ENCODE measurements at places on chromosomes 1 and 21.

- DNase-seq, result no peak
Observed at GRCh38 chr1:67747671-67748546, 62.9 kb downstream of the GADD45A start.

DNA sequence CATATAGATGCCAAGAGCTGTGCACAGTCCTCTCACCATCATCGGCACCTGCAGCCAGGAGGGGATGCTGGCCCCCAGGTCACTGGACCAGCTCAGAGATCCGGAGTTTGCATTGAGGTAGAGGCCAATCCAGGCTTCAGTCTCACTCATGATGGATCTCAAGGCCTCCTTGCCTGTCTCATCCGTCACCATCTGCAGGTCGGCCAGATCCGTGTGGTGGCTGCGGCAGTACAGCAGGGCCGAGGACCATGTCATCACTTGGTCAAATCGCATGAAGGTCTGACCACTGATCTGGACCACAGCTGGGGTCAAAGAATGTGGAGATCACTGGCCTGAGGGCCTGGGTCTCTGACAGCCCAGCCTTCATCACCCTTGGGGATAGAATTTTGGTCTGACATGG is 6.6 kb downstream of the CLEC20A start:
- no peak for DNase-seq

GRCh38 chr1:61089338-61089737 is 7.0 kb downstream of the NFIA start:
- no peak for DNase-seq

- no peak for DNase-seq
Observed at GRCh38 chr1:21897844-21898243, 39.3 kb downstream of the HSPG2 start.

DNA sequence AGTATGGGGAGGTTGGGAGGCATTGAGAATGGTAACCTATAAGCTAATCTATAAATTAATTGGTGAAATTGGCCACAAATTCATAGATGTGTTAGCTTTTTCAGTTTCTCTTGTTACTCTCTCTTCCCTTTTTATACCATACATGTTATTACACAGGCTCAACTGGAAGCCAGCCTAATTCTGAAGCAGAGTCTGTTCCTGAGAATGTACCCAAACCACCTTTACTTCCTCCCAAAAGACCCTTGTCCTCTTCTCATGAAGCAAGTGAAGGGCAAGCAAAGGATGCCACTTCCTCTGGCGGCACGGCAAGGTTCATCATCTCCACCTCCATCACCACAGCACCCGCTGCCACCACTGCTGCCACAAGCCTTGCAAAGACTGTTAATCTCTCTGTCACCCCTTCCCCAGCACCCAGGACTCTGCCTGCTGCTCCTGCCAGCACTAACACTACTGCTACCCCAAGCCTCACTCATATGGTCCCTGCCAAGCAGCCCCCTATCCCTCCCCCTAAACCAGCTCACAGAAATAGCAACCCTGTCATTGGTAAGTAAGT is 39.5 kb upstream of the RCC1 start:
- DNase-seq, result no peak

GRCh38 chr1:1359308-1359663 is 931 bp upstream of the MXRA8 start:
- no peak for DNase-seq

GRCh38 chr1:38246955-38247952 is 200.7 kb upstream of the POU3F1 start:
- peak; percentile 64 for DNase-seq

DNA sequence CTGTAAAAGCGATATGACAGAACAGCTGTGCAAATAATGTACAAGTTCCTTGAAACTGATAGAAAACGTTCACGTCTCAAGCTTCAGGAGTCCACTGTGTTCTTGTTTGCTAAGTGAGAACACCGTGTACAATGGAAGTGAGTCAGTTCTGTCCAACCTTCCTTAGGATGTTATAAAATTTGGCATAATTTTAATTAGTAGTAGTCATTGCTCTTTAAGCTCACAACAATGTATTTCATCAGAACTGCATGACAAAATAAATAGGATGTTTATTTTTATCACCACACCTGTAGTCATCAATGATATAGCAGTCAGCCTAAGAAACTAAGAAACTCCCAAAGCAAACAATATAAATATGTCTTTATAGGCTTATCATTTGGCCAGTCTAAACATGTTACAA is 53.0 kb downstream of the RGS2 start:
- no peak for DNase-seq

Data from mucosa of descending colon (tissue), 3 donors.